Stimulated activated CD4-positive, alpha-beta T cell treated with anti-CD3 and anti-CD28 coated beads, Interleukin-1b, Interleukin-23, amount 100 ng/mL, for 4 hours (primary cell): ENCODE measurements at places on chromosomes 3 and 15.

GRCh38 chr15:66072616-66073361, 180.8 kb downstream of the MEGF11 start:
- no peak for DNase-seq

GRCh38 chr3:149494759-149495580, 20.5 kb downstream of the TM4SF4 start:
- DNase-seq, result no peak

GRCh38 chr3:188533612-188534357, 379.8 kb downstream of the LPP start:
- no peak for DNase-seq

DNA sequence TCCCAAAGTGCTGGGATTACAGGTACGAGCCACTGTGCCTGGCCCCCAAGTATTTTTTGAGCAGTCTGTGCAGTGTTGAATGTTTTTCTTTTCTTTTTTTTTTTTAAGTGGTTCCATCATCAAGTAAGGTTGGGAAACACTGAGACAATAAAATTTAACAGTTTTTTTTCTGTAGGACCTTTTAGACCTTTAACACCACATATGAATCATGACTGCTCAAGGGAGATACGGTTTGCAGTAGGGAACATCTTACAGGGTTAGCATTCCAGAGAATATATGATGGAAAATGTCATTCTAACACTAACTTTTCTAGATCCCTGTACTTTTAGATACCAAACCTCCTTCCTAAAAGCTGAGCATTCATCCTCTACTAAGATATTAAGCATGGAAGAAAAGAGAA, 41.7 kb downstream of the SNX4 start:
- no peak for DNase-seq

DNA sequence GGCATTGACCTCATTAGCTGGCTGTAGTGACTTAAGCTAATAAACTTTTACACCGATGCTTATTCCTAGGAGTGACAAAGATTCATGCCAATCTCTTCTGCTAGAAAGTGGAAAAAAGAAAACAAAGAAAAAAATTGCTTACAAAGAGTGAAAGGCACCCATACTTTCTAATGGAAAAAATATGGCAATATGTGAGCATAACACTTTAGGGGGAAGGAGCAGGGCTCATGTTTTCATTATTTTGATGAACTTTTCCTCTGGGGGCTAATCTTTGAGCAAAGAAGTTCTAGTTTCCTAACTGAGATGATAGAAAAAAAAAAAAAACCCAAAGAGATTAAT, 94.8 kb upstream of the THRB start:
- DNase-seq, result no peak

DNA sequence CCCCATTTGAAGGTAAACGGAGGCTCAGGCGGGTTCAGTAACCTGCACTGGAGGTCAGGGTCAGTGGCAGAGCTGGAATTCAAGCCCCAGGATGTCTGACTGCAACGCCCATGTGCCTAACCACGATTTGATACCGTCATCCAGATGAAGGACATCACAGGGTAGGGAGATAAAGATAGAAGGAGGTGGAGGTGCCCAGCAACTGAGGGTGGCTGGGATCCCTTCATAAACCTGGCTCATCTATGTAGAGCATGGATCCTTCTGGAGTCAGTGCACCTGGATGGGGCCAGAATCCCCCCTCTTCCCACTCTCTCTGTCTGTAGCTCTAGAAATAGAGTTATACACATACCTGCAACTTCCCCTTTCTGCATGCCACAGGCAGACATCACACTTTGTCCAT, 41.3 kb downstream of the GOLGA8S start:
- DNase-seq, result no peak

DNA sequence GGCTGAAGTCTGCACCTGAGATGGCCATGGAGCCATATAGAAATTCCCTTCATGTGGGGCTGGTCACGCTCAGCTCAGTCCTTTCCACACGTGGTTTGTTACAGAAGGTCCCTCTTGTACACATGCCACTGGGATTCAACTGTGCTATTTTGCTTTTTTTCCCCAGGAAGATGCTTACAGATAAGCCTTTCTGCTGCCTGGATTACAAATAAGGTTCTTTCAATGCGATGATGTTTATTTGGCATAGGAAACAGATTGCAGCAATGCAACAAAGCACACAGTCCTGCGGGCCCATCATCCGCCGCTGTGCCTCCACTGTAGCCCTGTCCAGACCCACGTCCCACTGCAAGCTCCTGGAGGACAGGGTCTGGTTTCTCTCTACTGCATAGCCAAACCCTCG, 124.8 kb downstream of the XXYLT1 start:
- DNase-seq, result no peak

DNA sequence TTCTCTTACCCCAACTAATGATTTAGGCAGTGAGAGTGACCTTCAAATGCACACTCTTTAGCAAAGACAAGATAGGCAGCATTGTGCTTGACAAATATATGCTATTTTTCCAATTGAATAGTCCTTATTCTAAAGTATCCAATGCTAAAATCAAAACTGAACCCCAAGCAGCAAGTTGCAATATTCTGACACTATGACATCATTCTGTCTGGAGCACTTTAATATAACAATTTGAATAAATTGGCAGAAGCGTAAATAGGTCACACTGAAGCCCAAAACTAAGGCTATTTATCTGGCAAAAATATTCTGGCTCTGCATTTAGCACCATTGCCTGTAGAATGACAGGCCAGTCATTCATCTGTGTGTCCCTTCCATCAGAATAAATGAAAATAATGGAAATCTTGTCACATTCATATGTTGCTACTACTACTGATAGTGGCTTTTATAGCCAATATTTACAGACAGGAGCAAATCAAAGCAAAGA, 2.9 kb downstream of the CBLB start:
- DNase-seq, result no peak

DNA sequence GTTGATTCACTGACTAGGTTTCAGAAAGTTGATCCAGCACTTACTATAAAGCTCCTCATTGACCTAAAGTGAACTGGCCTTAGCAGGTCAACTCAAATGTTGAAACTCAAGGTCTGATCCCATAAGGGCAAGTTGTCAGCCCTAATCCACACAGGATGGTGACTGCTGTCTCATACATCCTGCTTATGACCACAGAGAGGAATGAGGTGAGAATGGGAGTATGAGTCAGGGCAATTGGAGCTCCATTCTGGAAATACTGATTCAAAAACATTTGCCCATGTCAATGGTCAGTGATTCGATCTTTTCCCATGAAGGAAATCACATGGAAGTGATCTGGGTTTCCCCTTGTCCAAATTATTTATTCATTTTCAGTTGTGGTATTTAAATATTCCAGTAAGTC, 78.7 kb downstream of the ZNF385D start:
- no peak for DNase-seq

DNA sequence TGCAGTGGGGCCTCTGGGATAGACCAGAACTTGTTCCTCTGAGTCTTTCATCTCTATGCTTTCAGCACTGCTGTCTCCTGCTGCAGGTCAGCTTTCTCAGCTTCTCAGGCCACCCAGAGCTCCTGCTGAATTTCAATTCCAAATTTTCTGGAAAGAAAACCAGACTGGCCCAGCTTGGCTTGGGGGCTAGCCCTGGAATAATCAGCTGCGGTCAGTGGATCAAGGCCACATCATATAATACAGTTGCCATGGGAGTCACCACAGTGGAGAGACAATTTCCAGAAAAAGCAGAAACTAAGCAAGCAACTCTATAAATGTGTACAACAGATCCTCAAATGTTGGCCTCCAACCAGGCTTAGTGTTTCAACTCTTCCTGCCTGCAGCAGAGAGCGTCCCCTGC, 91.1 kb upstream of the SLC24A5 start:
- DNase-seq, result no peak

GRCh38 chr3:189195302-189195701, 23.5 kb downstream of the TPRG1 start:
- no peak for DNase-seq
